Regular cardiac myocyte (primary cell): ENCODE measurements at places on chromosomes 1 and 21. TPM values are rescaled to one million over a fixed set of nuclear protein-coding genes. Genes with fewer than 3 reads are reported as not detected.

The JAM2 gene
- total RNA-seq: under 0.01 and 2.0 TPM in 2 replicates

The FCRLA gene
- total RNA-seq: 1.7 and 2.3 TPM in 2 replicates

The PRKAA2 gene
- total RNA-seq: 5.2 and 6.8 TPM in 2 replicates

The DCST1 gene
- total RNA-seq: not detected in 2 replicates

The CHIT1 gene
- not detected in 2 replicates for total RNA-seq

The OR2T33 gene
- not detected in 2 replicates for total RNA-seq

The ATP1A1 gene
- total RNA-seq: 121 and 322 TPM in 2 replicates

The SH2D1B gene
- not detected in 2 replicates for total RNA-seq

The TRIM45 gene
- 3.3 and 3.4 TPM in 2 replicates for total RNA-seq
